ENCODE measurements at places on chromosomes 5 and 9.

- DNase-seq, result no peak
Measured at GRCh38 chr5:11222169-11222568, 461.1 kb upstream of the DAP start.

GRCh38 chr9:27499451-27499850 is 24.6 kb upstream of the IFNK start:
- no peak for DNase-seq

DNA sequence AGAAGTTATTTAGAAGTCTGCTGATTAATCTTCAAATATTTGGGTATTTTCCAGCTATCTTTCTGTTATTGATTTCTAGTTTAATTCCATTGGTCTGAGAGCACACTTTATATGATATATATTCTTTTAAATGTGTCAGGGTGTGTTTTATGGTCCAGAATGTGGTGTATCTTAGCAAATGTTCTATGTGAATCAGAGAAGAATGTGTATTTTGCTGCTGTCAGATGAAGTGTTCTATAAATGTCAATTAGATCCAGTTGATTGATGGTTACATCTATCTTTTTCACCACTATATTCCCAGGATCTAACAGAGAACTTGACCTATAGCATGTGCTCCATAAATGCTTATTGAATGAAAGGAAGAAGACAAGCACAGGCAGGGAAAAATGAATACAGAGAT is 17.5 kb upstream of the ERAP1 start:
- no peak for DNase-seq

DNA sequence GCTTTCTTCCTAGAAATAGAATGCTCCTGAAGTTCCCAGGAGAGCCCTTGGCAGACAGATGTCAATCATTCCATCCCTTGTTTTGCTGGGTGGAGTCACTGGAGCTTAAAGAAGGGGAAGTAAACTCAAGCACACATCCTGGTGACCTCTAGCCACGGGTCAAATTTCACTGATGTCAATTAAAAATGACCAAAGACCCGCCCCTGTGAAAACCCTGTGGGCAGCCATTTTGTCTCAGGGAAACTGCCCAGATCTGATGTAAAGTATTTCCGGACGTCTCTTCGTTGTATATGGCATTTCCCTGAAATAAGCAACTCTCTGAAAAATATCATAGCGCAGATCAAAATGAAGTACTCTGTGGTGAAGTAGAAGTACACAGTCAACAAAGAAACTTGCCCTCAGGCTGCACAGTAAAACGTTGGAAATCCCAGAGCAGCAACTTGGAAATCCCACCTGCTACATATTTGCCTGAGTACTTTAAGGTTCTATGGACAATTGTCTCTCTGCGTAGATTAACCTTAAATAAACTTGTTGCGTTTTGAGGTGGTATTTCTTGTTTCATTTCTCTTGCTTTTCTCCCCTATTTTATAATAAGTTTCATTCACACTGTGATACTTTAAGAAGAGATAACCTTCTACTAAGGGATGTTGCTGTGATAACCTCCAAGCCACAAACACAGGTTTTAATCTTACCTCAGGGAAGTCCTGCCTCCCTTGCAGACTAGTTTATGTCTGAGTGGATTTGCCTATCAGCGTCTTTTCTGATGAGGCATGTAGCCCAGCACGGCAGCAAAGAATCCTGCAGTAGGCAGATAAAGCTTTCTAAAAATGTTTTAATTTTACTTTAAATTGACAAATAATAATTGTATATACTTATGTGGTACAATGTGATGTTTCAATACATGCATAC is 60.9 kb upstream of the PIP5K1B start:
- DNase-seq, result no peak

DNA sequence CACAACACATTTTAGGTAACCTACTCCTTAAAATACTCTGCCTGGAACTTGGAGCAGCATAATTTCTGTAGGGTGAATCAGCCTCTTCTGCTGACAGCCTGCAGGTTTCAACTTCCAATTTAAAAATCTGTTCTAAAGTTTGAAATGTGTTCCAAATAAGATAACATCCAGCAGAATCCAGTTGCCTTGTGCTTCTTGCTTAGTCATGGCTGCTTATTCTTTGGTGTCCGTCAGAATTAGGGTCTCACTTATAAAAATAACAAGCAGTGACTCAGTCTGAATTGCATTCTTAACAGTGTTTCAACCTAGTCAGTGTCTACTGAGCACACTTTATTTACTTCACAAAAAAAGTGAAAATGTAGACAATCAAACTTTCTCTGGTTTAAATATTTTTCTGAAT is 3.7 kb downstream of the CDH6 start:
- DNase-seq, result no peak

GRCh38 chr5:144436007-144436406 is 265.3 kb downstream of the KCTD16 start:
- no peak for DNase-seq

- no peak for DNase-seq
Measured at GRCh38 chr9:90724112-90724511, 77.5 kb upstream of the SYK start.

GRCh38 chr5:102561894-102562760 is 63.3 kb upstream of the SLCO6A1 start:
- DNase-seq, result no peak
